ENCODE measurements at places on chromosomes 4 and X. TPM values are rescaled to one million over a fixed set of nuclear protein-coding genes. Genes with fewer than 3 reads are reported as not detected.

The DCAF4L1 gene
- polyA plus RNA-seq: 0.17 TPM

The PRSS12 gene
- 7.7 TPM for polyA plus RNA-seq

The HSFX3 gene
- polyA plus RNA-seq: not detected

The GAGE1 gene
- not detected for polyA plus RNA-seq

The SLC26A1 gene
- polyA plus RNA-seq: 19.3 TPM

DNA sequence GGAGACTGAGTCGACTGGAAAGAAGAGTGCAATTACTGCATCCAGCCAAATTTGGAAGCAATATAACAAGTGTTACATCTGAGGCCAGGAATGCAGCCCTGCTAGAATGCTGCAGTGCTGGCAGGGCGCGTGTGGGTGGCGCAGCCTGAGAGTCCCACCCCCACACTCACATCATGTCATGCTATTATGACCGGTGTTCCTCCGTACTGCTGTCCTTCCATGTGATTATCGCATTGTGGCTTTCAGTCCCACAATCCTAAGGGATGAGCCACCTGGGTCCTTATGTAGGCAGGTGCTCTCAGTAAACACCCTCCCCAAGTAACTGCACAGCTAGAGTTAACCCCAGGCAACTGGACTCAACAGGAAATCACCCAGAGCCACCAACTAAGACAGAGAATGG lies 122.6 kb upstream of the CPEB2 start:
- DNase-seq: no peak

DNA sequence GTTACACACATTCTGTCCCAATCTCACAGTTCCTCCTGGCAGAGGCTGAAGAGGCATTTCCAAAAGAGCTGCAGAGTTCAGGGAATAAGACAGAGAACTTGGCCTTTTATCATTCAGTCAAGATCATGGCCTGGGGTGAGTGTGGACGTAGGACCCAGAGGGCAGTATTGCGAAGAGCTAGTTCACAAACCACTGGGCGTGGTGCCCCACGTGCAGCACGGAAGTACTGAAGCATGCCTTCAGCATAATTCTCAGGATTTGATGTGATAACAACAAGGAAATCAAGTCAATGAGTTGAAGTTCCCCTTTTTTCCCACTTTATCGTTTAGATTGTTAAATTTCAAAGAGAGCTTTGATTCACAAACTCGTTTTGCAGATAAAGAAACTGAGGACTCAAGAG lies 117.7 kb downstream of the RELL1 start:
- DNase-seq: no peak

- no peak for DNase-seq
Observed at GRCh38 chrX:42109428-42109827, 186.1 kb upstream of the CASK start.

- no peak for DNase-seq
Observed at GRCh38 chr4:11250510-11250909, 178.2 kb downstream of the HS3ST1 start.

- DNase-seq: no peak
Observed at GRCh38 chrX:150163956-150164726, 199.0 kb upstream of the MAMLD1 start.

- no peak for DNase-seq
Observed at GRCh38 chr4:83629945-83630721, 94.2 kb downstream of the GPAT3 start.

GRCh38 chr4:112082954-112083586 lies 62.2 kb upstream of the FAM241A start:
- peak; percentile 10 for DNase-seq

DNA sequence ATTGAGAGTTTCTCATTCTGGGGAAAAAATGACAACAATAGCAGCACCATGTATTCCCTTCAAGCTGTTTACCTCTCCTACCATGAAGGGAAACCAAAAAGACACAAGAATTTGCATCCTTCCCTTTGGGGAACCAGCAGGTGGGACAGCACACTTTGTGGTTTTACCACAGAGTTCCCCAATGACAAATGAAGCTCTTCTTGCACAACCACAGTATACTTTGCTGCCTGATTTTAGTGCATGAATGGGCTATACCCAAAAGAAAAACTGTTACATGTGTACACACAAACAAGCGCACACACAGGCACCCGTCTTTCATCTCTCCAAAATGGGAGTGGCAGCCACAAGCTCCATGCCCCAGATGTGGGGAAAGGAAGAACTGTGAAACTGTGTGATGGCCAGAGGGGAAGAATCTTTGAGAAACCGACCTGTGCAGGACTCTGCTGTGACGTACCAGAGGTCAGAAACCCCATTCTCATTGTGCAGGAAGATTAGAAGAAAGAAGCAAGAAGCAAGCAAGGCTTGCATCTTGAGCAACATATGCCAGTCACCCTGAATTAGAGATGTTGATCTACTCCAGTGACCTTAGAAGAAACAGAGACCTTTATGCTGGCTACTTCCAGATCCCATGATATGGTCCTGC lies 2.7 kb upstream of the MAML3 start:
- no peak for DNase-seq

DNA sequence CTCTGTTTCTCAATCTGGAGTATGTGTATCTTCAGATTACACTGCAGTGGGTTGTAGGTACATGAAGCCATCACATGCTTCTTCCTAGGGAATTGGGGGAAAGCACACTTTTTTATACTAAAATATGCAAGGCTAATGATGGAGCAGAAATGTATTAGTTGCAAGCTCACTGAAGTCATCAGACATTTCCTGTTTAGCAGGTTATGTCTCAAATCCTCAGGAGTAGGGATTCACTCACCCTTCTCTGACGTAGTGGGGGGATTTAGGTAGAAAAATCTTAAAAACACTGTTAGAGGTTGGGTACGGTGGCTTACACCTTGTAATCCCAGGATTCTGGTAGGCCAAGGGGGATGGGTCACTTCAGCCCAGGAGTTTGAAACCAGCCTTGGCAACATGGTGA lies 128.4 kb upstream of the GPC4 start:
- DNase-seq: no peak

- DNase-seq: no peak
Observed at GRCh38 chrX:150361777-150362351, 1.3 kb upstream of the MAMLD1 start.

GRCh38 chr4:5211282-5211839 lies 160.1 kb downstream of the STK32B start:
- DNase-seq: no peak

GRCh38 chr4:148359769-148360168 lies 82.4 kb downstream of the NR3C2 start:
- DNase-seq: no peak

- DNase-seq: no peak
Observed at GRCh38 chrX:40514376-40514775, 66.4 kb upstream of the ATP6AP2 start.

- no peak for DNase-seq
Observed at GRCh38 chr4:188139671-188140070, 430 bp downstream of the TRIML1 start.

- DNase-seq: no peak
Observed at GRCh38 chr4:85153221-85153620, 186.7 kb upstream of the WDFY3 start.

- DNase-seq: no peak
Observed at GRCh38 chr4:174523025-174523693, 871 bp upstream of the HPGD start.

- DNase-seq: no peak
Observed at GRCh38 chr4:30743897-30744296, 23.7 kb downstream of the PCDH7 start.

DNA sequence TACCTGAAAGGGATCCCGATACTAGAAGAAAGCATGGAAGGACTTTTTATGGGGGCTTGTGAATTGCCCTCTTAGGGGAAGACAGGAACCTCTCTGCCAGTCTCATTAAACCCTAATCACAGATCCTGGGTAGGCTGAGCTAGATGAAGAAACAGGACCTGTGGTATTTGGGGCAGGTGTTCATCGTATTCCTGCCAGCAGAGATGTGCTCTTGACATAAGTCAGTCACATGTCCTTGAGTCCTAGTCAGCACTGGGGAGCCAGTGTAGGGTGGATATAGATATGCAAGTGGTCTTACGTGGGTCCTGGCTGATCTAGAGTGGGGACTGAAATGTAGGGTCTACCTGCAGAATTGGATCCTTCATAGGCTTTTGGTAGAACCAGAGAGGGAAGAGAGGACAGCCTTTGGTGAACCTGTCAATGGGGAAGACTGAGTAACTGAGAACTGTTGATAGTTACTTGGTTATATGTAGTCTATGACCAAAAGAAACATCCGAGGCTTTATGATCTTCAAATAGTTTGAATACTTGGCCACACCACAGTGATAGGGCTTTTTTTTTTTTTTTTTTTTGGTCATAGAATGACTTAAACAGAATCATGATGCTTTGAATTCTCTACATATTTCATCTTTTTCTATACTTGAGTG lies 63.5 kb upstream of the WDR1 start:
- no peak for DNase-seq

DNA sequence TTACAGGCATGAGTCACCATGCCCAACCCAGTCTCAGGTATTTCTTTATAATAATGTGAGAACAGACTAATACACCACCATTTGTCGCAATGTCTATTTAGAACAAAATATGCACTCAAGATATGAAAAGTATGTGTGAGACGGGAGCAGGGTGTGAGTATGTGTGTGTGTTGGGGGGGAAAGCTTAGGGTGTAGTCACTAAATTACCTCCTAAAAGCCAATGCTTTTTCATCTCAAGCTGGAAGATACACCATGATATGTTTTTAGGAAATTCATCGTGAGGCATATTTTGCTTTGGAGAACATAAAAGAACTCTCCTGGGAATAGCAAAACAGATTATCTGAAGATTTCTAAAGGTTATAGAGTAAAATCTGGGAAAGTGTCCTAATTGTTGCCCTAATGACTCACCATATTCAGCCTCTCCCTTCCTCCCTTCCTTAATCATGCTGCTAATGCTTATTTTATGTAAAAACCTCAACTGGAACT lies 262.7 kb downstream of the PDHA2 start:
- DNase-seq: no peak

DNA sequence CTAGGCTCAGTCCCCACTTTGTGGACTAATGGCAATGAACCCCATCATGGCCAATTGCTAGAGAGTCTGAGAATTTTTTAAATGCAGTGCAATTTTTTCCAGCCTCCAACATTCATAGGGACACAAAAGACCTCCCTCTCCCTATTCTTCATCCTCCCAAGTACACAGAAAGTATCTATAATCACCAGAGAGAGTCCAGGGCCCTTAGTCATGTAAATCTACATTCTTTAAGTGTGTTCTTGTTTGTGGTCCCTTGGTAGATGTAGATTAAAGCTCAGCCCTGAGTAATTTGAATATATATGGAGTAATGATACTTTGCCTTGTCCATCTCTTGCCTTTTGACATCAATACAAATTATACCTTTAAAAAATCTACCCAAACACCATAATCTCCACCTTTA lies 51.3 kb upstream of the ATXN3L start:
- no peak for DNase-seq

Measured in renal pelvis (tissue), 12 donors.